Endothelial cell (in vitro differentiated cells): ENCODE measurements at places on chromosomes 1 and 21. TPM values are rescaled to one million over a fixed set of nuclear protein-coding genes. Genes with fewer than 3 reads are reported as not detected.

Gene IGSF5
- 2.5 TPM for total RNA-seq

Gene HNRNPCL2
- total RNA-seq: not detected

Gene CLDN17
- not detected for total RNA-seq

GRCh38 chr1:41322101-41322661 lies 39.1 kb upstream of the FOXO6 start:
- no peak overlapping the region for H3K27ac ChIP-seq
- H3K4me3 ChIP-seq: no peak overlapping the region
- no peaks in the 10 kb centered on the region for H3K36me3 ChIP-seq

GRCh38 chr1:91124989-91125417 lies 103.2 kb upstream of the ZNF644 start:
- peaks cover 8% of the 10 kb centered on the region for H3K4me1 ChIP-seq
- H3K4me3 ChIP-seq: no peak overlapping the region
- no peak for DNase-seq

GRCh38 chr1:218475275-218475674 lies 130.1 kb downstream of the TGFB2 start:
- H3K36me3 ChIP-seq: no peaks in the 10 kb centered on the region
- no peak for DNase-seq
- peaks cover 12% of the 10 kb centered on the region for H3K4me1 ChIP-seq
- no peaks in the 10 kb centered on the region for H3K27me3 ChIP-seq
- no peak overlapping the region for H3K27ac ChIP-seq

GRCh38 chr21:41684381-41685245 lies 82.2 kb downstream of the RIPK4 start:
- H3K4me1 ChIP-seq: peaks cover 10% of the 10 kb centered on the region
- DNase-seq: no peak
- no peak overlapping the region for H3K4me3 ChIP-seq
- H3K27ac ChIP-seq: no peak overlapping the region
- H3K36me3 ChIP-seq: peaks cover 2% of the 10 kb centered on the region
- H3K27me3 ChIP-seq: peaks cover 13% of the 10 kb centered on the region

DNA sequence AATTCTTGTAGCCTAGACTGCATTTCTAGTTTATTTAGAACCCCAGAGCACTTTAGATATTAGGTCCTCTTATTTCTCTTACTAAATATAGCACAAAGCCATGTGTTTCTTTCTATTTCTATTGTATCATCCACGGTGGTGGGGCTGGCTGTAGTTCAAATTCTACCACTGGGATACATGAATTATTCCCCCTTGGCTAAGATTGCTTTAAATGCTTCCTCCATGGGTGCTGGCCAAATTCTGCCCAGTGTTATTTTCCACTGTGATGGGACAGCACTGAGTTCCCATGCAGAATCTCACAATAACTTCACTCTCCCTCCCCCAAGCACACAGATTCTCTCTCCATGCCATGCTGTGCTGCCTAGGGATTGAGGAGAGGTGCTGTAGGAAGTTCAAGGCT lies 41.5 kb upstream of the GBP6 start:
- H3K36me3 ChIP-seq: no peaks in the 10 kb centered on the region
- DNase-seq: no peak
- no peaks in the 10 kb centered on the region for H3K4me1 ChIP-seq
- no peak overlapping the region for H3K27ac ChIP-seq
- peaks cover 2% of the 10 kb centered on the region for H3K27me3 ChIP-seq

DNA sequence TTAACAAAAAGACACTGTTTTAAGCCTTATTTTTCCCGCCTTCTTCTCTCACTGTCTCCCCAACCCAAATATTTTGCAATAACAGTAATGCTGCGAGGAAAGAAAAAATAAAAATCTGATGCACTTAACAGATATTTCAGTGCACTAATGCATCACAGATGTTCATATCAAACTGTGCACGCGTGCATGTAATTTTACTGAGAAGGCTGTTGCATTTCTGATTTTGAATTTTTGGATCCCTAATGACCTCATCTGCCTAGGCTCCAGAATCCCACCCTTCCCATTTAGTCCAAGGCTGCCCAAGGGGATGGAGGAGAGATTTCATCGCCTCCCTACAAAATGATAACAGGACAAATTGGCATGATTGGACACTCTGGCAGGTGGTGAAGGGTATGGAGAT lies 5.5 kb downstream of the TRABD2B start:
- peaks cover 5% of the 10 kb centered on the region for H3K36me3 ChIP-seq
- H3K27me3 ChIP-seq: peaks cover 14% of the 10 kb centered on the region
- no peak overlapping the region for H3K4me3 ChIP-seq
- H3K27ac ChIP-seq: no peak overlapping the region
- peaks cover 9% of the 10 kb centered on the region for H3K4me1 ChIP-seq

DNA sequence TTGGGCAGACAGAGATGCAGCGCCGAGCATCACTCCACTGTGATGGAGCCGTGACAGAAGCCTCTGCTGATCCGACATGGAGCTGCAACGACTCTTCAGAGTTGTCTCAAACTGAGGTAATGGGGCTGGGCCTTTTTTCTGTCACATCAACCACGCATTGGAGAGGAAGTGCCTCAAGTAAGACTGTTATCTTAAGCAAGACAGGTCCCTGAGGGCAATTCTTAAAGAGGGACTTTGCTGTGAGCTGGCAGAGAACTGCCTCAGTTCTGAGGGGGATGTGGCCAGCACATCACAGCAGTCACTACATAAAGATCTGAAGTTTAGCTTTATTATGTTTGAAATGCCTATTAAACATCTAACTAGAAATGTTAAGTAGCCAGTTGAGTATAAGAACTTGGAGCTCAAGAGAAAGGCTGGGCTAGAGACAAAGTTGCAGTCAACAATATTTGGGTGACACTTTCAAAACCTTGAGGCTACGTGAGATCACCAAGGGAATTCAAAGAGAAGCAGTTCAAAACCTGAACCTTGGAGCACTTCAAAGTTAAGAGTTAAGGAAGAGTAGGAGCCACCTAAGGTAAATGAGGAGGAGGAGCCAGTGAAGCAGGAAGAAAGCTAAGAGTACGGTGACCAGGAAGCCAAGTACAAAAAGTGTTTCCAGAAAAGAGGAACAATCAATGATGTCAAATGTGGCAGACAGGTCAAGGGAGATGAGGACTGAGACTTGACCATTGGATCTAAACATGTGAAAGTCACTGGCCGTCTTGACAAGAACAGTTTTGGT lies 54.2 kb upstream of the BCL9 start:
- no peak for DNase-seq
- no peak overlapping the region for H3K27ac ChIP-seq
- peaks cover 5% of the 10 kb centered on the region for H3K4me1 ChIP-seq
- H3K27me3 ChIP-seq: no peaks in the 10 kb centered on the region
- H3K36me3 ChIP-seq: no peaks in the 10 kb centered on the region

- no peak overlapping the region for H3K27ac ChIP-seq
- H3K36me3 ChIP-seq: no peaks in the 10 kb centered on the region
- H3K4me3 ChIP-seq: no peak overlapping the region
- peaks cover 9% of the 10 kb centered on the region for H3K4me1 ChIP-seq
- H3K27me3 ChIP-seq: peaks cover 3% of the 10 kb centered on the region
- DNase-seq: peak; percentile 48
Observed at GRCh38 chr1:53087332-53088285, 25.6 kb downstream of the PODN start.

- no peak for DNase-seq
- no peaks in the 10 kb centered on the region for H3K27me3 ChIP-seq
- no peaks in the 10 kb centered on the region for H3K4me1 ChIP-seq
- no peaks in the 10 kb centered on the region for H3K36me3 ChIP-seq
Observed at GRCh38 chr1:54699936-54700525, 15.6 kb upstream of the TTC4 start.
